ENCODE measurements at places on chromosomes 3 and 15.

- DNase-seq: no peak
Observed at GRCh38 chr3:8276056-8276455, 225.6 kb upstream of the LMCD1 start.

GRCh38 chr3:140386357-140387100, 291.3 kb upstream of the TRIM42 start:
- no peak for DNase-seq

- no peak for DNase-seq
Observed at GRCh38 chr15:41945731-41946130, 26.6 kb downstream of the EHD4 start.

GRCh38 chr3:15041950-15042349, 23.2 kb downstream of the MRPS25 start:
- no peak for DNase-seq

GRCh38 chr3:52238761-52239701, at the start of gene TWF2:
Gene TWF2 (minus strand): TSS chr3:52239158. CDS start chr3:52239016, 142 bp downstream.
- DNase-seq: no peak

DNA sequence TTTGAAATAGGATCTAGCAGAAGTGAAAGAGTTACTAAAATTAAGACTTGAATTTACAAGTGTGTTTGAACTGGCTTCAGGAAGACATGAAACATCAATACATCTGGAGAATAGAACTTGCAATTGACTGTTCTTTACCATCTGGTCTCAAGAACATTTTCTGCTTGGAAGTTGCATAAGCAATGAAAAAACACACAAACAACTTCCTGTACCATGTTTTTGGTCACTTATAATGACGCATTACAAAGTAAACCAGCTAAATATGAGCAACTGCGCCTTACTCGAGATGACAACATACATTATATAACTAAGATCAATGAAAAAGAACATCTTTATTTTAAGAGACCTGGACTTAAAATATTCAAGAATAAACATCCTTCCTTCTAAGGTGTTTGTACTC, 112.5 kb downstream of the TIGIT start:
- no peak for DNase-seq

DNA sequence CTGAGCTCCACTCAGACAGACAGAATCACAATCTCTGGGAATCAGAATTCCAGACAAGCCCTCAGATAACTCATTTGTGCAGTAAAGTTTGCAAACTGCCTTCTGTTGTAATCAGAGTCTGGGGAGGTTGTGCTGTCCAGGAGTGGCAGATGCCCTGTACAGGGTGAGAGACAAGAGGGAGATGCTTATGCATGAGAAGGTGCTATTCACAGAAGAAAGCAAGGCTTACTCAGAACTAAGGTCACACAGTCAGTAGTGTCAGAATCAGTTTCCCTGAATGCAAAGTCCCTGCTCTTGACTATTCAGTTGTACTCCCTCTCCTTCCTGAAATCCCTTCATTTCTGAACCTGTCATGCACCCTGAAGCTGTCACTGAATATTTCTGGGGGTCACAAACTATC, 43.7 kb downstream of the SRPRB start:
- no peak for DNase-seq

DNA sequence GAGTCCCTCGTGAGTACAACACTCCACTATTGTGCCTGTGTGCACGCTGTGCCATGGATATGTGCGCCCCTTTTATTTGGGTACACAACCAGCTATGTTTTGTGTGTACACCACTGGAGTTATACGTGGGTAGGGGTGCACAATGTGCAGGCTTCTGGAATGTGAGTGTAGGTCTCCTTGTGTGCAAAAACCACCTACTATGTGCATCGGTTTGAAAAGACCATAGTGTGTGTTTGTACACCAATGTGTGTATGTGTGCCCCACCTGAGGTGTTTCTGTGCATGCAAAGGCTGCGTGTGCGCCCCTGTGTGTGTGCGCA, 86.4 kb upstream of the ALDH1L1 start:
- no peak for DNase-seq

- no peak for DNase-seq
Observed at GRCh38 chr3:70873686-70874085, 561.2 kb upstream of the MDFIC2 start.

DNA sequence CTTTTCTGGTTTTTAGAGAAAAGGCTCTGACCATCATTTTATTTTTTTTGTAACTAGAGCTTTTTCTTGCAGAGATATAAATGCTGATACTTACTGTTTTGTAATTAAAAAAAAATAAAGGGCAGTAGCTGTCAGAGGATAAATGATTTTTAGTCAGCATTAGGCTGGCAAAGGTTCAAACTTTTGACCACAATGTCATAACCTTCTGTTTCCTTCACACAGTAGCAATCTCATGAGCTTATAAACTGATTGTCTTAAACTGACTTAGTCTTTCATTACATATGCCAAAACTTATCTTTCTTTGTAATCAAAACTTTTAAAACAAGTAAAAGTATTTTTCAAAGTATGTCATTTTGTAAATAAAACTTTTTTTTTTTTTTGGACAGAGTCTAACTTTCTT, 841.9 kb downstream of the OTOL1 start:
- DNase-seq: no peak

- DNase-seq: no peak
Observed at GRCh38 chr15:55513152-55513551, 5.1 kb upstream of the DNAAF4 start.

DNA sequence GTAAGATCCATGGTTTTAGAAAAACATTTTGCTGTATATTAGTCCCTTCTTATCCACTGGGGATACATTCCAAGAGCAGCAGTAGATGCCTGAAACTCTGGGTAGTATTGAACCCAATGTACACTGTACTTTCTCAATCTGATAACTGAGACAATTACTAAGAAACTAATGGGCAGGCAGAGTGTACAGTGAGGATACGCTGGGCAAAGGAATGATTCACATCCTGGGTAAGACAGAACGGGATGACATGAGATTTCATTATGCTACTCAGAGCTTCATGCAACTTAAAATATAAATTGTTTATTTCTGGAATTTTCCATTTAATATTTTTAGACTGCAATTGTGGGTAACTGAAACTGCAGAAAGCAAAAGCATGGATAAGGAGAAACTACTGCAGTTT, 46.2 kb upstream of the TEX55 start:
- DNase-seq: no peak

GRCh38 chr3:53518495-53518981, 24.1 kb downstream of the CACNA1D start:
- DNase-seq: no peak

DNA sequence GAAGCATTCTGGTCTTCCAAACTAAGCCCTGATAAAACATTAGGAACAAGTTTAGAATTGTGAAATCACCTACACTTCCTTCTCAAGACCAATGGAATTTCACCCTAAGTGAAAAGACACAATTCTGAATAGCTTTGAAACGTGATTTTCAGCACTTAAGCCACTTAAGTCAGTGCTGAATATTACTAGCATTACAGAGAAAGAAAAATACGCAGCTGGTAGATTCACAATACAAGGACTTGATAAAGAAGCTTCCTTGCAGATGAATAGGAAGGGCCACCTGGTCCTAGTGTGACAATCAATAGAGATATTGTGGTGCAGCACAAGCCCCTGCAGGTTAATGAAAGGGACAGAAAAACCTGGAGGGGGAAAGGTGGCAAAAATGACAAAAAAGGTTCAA, 353.1 kb upstream of the ALCAM start:
- no peak for DNase-seq

DNA sequence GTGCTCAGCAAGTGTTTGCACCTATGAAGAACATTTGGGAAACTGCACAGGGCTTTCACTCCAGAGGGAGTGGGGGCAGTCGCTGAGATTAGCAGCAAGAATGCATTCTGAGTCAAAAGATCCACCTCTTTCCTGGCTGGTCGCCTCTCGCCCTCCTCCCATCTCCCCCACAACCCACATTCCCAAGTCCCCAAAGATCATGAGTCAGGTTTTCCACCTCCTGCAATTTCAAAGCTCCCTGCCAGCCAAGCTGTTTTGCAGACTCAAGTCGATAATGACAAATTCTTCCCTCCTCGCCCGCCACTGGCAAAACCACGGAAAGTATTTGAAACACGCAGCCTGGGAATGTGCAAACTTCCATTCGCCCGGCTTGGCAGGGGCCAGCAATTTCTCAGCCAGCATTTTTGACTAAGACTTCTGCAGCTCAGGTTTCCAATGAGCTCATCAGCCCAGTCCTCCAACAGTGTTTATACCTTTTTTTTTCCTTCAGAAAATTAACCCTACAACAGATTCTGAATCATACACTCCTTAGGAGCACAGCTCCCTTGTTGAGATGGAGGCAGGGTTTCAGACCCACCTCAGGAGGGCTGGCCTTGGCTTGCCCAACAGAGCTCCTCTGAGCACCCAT, 181.4 kb downstream of the SMAD6 start:
- DNase-seq: no peak

DNA sequence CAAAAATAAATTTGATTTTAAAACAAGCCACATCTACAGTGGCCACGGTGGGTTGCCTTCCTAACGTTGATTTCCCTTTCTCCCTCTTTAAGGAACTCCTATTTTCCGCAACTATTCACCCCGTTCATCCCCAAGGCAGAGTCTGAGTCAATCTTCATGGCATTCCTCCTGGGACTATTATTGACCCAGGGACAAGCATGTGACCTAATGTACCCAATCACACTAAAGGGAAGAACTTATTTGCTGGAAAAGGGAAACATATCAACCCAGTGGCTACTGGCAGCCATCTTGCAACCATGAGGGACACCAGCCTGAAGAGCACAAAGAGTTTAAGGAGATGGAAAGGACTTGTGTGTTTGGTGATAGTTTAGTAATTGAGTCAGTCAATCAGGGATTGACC, 55.4 kb upstream of the ARHGEF3 start:
- no peak for DNase-seq

- no peak for DNase-seq
Observed at GRCh38 chr3:8665407-8665896, 20.9 kb upstream of the SSUH2 start.

GRCh38 chr15:95422255-95422654, 908.2 kb upstream of the NR2F2 start:
- no peak for DNase-seq

DNA sequence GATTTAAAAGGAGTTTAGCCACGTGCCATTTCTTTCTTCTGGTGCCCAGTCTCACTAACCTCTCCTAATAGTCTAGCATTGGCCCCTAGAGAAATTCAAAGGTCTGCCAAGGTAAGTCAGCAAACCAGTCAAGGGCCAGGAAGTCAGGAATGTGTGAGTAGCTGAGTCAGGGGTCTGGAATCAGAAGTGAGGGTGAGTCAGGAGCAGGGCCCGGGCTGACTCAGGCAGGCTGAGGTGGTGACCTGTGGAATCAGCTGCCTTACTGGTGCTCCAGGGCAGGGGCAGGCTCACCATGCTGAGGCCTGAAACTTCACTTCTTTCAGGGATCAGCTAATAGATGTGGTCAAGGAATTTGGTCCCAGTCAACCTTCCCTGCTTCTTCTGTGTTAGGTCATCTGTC, 105.8 kb upstream of the MYZAP start:
- DNase-seq: no peak

- DNase-seq: no peak
Observed at GRCh38 chr15:60320365-60320764, 77.4 kb downstream of the ANXA2 start.

DNA sequence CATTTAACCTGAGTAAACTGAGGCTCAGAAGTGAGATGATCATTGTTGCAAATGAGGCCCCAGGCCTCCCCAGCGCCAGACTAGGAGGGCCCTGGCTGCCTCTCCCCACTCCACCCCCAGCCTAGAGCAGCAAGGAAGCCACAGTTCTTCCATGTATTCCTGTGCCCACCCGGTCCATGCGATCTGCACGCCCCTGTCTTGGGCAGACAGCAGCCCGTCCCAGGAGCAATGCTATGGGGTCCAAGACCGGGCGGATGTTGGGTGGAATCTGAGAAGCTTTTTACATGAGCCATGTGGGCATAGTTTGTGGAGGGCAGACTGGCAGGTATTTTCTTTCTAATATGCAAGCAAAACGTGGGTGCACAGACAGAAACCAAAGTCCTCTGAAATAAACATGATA, 15.1 kb downstream of the SH2D7 start:
- DNase-seq: no peak

DNA sequence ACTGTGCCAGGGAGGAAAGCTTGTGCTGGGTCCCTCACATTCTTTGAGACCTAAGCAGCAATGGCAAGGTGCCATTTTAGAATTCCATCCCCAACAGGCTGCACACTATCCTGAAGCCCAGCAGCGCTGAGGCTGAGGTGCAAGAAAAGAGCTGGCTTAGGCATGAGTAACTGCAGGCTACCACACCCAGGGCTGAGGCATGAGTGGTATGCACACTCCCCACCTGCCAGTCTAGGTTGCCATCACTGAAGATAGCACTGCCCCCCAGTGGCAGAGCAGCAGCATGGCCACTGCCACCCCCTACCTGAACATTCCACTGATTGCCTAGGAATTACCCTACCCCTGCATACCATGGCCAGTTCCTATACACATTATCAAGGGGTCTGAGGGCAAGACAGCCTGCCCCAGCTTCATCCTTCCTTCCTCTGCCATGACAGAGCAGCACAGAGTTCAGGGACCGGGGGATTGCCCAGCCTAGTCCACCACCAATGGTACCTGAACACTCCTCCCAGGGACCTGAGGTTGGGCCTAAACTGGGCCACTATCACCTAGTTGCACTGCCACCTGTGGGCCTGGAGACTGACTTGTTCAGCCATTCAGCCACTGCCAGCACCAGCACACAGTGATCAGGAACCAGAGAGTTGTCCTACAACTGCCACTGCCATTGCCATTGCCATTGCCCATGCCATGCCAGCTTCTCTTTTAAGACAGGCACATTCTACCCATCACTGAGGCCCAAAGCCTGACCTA, 129.8 kb downstream of the SATB1 start:
- no peak for DNase-seq

DNA sequence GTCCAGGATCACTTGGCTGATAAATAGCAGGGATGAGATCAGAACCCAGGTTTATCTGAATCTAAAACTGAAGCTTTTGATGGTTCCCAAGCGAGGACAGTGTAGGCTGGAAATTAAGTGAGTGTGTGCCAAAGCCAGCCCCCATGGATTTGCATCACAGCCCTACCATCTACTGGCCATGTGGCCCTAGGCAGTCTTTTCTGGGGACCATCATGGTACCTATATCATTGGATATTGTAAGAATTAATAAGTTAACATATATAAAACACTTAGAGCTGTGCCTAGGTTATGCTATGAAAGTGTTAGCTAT, 32.8 kb upstream of the SSR3 start:
- DNase-seq: no peak

- DNase-seq: peak; percentile 24
Observed at GRCh38 chr15:56537881-56538280, 72.9 kb upstream of the MNS1 start.

All from stimulated activated CD8-positive, alpha-beta memory T cell treated with anti-CD3 and anti-CD28 coated beads, Interleukin-4, amount 100 ng/mL, for 1 hour (primary cell).